ENCODE measurements at places on chromosomes 2 and 18.

- no peak for DNase-seq
Observed at GRCh38 chr2:223532712-223533111, 69.4 kb downstream of the SCG2 start.

DNA sequence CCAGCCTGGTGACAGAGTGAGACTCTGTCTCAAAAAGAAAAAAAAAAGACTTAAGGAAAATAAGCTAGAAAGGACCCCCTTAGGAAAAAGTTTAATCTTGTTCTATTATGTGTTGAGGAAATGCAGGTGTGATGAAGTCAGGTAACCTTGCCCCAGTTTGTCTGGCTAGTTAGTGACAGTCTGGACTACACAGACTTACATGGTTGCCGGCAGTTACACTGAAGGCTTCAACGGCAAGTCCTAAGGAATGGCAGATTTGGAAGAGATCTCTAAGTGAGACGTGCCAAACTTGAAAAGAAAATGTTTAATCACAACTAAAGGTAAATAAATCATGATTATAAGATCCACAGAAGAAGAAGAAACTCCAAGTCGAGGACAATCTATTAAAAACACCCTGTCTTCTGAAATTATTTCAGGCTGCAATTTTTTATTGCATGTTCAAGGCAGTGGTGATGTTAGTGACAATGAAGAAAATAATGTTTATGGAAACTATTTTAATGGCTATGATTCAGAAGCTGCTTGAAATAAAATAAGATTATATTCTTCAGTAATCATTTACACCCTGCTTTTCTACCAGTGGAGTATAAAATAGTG is 84.2 kb downstream of the TTC27 start:
- no peak for DNase-seq

GRCh38 chr2:48454504-48454903 is 75.5 kb upstream of the STON1 start:
- no peak for DNase-seq

DNA sequence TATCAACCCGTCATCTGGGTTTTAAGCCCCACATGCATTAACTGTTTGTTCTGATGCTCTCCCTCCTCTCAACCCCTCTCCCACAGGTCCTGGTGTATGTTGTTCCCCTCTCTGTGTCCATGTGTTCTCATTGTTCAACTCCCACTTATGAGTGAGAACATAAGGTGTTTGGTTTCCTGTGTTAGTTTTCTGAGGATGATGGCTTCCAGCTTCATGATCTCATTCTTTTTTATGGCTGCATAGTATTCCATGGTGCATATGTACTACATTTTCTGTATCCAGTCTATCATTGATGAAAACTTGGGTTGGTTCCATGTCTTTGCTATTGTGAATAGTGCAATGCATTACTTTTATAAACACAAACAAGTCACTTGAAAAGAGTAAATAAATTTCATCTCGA is 7.0 kb upstream of the INPP1 start:
- no peak for DNase-seq

DNA sequence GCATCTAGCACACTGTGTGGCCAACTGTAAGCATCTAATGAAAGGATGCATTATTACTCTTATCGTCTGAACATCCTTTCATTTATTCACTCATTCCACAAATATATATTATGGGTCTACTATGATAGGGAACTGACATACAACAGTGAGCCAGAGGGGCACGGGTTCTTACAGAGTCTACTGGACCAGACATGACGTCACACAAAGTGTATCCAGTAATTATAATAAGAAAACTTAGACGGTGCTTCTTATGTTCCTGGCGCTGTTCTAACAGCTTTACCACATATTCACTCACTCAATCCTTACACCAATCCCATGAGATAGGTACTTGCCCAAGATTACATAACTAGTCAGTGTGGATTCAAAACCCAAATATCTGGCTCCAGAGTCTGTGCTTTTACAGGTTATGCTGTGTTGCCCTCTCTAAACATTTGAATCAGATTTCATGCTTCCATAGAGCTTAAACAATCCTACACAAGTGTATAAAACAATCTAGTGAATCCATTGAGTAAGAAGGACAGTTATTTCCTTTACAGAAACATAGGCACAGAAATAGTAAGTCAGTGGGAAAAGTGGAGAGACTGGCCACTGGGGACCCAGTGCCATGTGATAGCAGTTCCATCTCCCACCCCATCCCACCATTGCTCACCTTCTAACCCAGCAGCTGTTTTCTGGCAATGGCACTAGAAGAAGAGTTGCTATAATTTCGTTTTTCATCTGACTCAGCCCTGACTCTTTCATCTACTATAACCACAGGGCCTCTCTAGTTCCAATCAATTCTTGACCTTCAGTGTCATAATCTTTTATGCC is 24.2 kb upstream of the ARL5A start:
- DNase-seq, result no peak

GRCh38 chr2:71611781-71612527 is 158.6 kb downstream of the DYSF start:
- DNase-seq, result no peak

GRCh38 chr2:224598678-224599077 is 13.5 kb upstream of the CUL3 start:
- no peak for DNase-seq

All from right lung (tissue), 10 donors.